Motor neuron (in vitro differentiated cells): ENCODE measurements at places on chromosomes 6 and 20. TPM values are rescaled to one million over a fixed set of nuclear protein-coding genes. Genes with fewer than 3 reads are reported as not detected.

DNA sequence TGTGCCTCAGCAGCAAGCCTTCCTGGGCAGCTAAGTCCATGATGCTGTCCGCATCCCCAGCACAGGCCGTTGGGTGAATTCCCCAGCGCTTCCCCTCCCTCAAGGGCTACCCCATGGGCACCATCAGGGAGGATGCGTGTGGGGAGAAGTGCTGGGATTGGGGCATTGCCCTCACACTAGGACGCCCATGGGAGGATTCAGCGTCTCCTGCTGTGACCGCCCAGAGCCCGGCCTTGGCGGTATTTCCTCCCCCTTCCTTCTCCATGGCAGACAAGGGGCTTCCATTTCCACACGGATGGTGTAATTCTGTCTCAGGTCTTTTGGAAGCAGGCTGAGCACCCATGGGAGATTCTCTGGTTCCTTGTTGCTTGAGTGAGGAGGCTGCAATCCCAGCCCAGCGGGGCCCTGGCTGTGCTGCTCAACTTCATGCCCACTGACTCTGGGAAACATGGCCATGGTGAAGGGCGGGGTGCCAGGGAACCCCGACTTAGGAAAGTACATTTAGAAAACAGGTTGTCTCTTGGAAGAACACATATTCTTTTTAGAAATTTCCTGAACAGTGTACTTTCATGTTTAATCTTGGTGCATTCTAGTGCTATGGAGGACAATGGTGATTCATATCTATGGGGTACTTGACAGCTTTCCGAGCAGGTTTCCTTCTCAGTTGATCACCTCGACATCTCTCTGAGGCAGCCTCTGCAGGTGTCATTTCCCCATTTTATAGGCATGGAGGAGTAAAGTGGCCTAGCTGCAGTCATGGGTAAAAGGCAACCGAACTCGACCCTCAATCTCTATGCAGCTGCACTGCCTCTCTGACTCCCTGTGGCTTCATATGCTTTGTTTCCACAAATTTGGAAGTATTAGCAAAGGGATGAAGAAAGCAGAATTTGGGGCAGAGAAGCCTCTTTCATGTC, 178.2 kb upstream of the CST7 start:
- ATAC-seq, result no peak

- no peak for ATAC-seq
Observed at GRCh38 chr6:135233686-135234491, 52.8 kb downstream of the MYB start.

Gene KHDC1L
- total RNA-seq, result not detected in 2 replicates

- no peak for ATAC-seq
Observed at GRCh38 chr20:8587810-8588209, 455.7 kb downstream of the PLCB1 start.

Gene ARFGEF3
- 12.4 and 13.2 TPM in 2 replicates for total RNA-seq

- ATAC-seq, result no peak
Observed at GRCh38 chr6:88908598-88909548, 54.5 kb downstream of the RNGTT start.

- ATAC-seq, result no peak
Observed at GRCh38 chr6:22499815-22500214, 69.6 kb upstream of the HDGFL1 start.

GRCh38 chr6:94510877-94511276, 1066.5 kb upstream of the MANEA start:
- ATAC-seq, result no peak

Gene PHACTR1
- total RNA-seq, result 18.0 and 20.7 TPM in 2 replicates

DNA sequence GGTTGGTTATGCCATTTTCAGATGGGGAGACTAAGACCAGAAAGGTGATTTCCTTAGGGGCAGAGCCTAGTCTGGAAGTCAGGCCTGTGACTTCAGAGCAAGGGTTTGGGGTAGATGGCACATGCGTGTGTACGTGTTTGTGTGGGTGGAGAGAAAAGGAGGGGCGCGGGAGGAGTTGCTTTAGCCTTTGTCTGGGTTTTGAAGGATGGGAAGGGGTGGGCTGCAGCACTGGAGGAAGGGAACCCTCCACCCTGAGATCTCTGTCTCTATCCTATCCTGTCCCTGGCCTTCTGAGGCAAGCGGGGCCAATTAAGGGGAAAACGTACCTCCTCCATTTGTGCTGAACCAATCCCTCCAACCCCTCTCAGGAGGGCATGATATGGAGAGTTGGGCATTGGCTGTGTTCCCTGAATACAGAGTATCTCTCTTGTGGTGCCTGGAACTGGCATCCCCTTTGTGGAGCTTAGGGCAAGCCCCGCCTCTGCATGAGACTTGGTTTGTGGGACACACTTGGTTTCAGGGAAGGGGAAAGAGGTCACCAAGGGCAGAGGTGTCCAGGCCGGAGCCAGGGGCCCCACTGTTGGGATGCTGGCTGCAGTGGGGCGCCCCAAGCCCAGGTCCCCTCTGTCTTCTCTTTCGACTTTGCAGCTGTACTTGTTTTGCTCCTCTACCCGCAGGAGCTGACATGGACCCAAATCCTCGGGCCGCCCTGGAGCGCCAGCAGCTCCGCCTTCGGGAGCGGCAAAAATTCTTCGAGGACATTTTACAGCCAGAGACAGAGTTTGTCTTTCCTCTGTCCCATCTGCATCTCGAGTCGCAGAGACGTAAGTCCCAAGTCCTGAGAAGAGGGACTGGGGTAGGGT, at the start of gene DBNDD2:
DBNDD2 (plus strand) TSS at position 507 of the 863 bp plus-strand sequence; CDS start at position 686, 179 bp downstream.
- no peak for ATAC-seq

DNA sequence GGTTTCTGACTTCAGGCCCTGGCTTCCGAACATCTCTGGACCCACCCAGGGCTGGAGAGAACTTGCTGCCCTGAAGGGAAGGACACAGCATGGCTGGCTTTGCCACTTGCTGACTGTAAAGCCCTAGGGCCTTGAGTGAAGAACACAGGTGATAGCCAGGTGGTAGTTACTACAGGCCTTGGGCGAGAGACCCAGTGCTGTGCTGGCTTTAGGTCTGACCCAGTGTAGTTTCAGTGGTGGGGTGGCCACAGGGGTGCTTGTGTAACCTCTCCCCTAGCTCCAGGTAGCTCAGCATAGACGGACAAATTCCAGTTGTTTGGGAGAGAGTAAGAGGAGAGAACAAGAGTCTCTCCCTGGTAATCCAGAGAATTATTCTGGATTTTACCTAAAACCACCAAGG, 27.1 kb downstream of the NCOA6 start:
- no peak for ATAC-seq

DNA sequence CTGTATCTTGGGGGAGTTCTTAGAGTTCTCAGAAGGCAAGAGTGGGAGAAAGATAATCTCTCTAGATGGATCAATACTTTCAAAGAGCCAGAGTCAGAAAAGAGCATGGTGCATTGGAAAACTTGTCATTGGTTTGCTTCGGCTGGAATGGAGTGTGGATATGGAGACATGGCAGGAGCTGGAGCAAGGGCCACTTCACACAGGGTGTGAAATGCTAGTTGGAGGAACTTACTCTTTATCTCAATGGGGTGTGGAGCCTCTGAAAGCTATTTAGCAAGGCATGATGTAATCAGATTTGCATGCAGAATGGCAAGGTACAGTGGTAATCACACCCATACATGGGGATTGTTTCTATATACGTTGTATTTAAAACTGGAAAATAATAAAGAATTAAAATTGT, 31.5 kb upstream of the PAQR8 start:
- no peak for ATAC-seq

DNA sequence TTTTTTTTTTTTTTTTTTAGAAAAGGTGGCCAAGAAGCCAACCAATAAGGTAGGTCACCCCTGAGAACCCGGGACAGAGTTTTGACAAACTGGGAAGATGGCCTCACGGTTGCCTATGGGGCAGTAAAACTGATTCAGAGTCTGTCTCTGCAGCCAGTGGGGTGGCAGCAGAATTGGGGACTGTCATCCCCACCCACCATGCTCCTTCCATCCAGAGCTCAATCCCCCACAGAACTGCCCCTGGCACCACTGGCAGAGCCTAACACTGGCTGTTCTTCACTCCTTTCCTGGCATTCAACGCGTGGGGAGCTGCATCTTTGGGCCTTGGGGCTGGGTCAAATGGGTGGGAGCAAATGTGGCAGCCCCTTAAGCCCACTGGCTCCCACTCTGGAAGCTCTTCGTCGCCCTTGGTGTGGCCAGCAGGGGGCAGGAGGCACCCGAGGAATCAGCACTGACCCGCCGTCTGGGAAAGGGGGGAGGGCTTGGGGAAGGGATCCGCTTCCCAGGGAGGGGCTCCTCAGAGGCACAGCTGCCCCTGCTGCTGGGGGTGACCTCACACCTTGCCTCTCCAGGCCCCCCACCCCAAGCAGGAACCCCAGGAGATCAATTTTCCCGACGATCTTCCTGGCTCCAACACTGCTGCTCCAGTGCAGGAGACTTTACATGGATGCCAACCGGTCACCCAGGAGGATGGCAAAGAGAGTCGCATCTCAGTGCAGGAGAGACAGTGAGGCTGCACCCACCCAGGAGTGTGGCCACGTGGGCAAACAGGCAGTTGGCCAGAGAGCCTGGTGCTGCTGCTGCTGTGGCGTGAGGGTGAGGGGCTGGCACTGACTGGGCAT, 10.4 kb downstream of the CD40 start:
- peak; percentile 52 for ATAC-seq

DNA sequence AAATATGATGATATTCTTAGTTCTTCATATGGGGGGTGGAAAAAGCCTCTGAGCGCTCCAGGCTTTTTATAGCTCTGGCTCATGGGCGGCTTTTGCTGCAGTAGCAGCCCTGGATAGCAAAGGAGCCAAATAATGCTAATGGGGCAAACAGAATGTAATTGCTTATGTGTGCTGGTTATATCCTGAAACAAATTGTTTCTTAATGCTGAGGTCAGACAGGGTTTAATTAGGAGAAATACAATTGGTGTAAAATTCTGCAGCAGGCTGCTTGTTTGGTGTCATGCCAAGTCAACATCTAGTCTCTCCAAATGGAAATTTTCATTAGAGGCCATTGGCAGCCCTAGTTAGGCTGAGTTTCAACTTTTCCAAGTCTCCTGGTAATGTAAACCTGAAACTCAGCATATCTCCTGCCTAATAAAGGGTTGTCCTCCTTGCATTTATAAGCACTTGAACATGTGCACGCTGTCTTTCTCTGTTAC, 530.1 kb upstream of the NOX3 start:
- peak; percentile 86 for ATAC-seq

DNA sequence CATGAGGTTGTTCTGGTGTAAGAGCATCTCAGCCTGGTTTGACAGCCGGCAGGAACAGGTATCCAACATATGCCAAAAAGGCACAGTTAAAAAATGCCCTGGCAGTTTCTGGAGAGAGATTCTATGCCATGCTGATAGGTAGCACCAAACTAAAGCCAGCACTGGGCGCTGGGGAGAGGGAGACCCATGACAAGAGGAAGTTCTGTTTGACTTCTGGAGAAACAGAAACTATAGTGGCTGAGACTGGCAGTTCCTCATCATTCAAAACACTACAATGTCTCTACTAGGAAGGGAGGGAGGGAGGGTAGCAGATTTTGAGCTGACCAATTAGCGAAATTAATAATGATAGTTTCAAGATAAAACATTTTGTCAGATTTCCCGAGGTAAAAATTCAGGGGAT, 174.1 kb downstream of the ADAT2 start:
- ATAC-seq, result no peak

DNA sequence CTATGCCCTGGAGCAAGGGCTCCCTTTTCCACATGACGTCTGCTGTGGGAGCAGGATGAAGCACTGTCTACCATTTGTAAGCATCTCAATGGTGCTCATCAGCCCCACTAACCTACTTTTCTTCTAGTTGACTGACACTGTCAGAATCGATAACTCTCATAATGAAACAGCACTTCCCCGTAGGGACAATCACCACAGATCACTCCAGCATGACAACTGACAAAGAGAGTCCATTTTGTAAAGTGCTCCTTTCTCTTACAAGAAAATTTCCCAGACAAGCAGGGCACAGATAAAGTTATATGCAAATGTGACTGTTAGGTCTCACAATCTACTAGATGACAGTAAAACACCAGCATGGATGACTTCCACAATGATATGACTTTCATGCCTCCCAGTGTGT, 46.4 kb downstream of the HEBP2 start:
- ATAC-seq, result no peak

Gene LHFPL5
- total RNA-seq, result 0.13 and 0.32 TPM in 2 replicates

Gene GINS1
- 3.9 and 4.0 TPM in 2 replicates for total RNA-seq

Gene GPR6
- not detected in 2 replicates for total RNA-seq
